ENCODE measurements at places on chromosomes 1 and 21. TPM values are rescaled to one million over a fixed set of nuclear protein-coding genes. Genes with fewer than 3 reads are reported as not detected.

DNA sequence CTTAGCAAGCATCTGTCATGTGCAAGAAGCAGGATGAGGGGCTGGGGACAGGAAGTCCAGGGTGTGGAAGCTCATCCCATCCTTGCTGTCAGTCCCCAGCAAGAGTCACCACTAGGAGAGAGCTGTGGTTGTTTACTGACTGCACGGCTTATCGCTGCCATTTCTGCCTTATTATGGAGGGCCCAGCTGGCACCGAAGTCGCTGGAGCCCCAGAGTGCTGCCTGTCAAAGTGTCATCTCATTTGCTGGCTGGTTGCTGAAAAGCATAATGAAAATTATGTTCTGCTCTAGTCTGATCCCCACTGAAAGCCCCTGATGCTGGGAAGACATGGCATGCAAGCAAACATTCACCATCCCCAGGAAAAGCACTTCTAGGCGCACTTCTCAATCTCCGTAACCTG, 642.7 kb downstream of the NPHP4 start:
- DNase-seq = no peak

Gene CASQ1
- not detected for total RNA-seq

Gene ST7L
- total RNA-seq = 28.2 TPM

DNA sequence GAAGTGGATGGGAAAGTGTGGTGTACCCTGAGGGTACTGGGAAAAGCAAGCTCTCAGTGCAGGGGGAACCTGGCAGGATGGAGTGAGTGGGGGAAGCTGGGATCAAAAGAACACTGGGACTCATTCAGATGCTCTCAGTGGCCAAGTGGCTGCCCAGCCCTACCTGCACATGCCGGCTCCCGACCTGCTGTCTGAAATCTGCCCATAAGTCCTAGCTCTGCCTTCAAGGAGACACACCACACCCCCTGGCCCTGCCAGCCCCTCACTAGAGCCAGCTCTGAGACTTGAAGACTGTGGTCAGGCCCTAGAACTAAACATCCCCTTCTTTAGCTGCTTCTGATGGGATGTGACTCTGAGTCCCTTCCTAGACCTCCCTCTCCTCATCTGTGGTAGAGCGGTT, 2.2 kb downstream of the TMEM54 start:
- no peak for DNase-seq

DNA sequence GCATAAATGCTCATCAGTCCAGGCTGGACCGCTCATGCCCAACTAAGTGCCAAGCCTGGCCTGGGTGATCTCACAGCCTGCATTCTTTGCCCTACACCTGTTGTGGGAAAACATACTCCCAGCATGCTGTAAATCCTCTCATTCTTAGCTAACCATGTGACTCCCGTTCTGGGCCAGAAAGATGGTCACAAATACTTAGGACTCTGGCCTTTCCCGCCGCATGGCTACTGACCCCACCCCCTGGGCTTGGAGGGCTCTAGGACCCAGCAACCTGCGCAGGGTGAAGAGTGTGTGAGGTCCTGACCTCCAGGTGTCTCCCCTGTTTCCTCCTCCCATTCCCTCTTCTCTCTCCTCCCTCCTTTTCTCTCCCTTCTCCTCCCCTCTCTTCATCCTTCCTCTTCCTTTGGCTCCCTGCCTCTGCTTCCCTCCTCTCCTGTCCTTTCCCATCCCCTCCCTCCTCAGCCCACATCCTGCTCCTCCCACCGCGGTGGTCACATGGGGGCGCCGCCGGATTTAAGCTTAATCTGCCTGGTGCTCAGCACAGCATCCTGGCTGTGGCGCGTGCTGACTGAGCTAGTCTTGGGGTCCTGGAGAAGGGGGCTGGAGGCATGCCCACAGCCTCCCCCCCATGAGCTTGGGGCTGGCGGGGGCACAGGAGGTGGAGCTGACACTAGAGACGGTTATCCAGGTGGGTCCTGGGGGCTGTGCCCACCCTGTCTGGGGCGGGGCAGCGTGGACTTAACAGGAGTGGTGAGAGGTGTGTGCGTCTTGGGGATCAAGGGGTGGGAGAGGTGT, at the start of gene CROCC:
TSS of gene CROCC (plus strand) at position 541 of the 795 bp plus-strand sequence. CDS start at position 629, 88 bp downstream.
- DNase-seq = peak; percentile 74

- no peak for DNase-seq
Observed at GRCh38 chr1:17423781-17424245, 15.7 kb downstream of the RCC2 start.

DNA sequence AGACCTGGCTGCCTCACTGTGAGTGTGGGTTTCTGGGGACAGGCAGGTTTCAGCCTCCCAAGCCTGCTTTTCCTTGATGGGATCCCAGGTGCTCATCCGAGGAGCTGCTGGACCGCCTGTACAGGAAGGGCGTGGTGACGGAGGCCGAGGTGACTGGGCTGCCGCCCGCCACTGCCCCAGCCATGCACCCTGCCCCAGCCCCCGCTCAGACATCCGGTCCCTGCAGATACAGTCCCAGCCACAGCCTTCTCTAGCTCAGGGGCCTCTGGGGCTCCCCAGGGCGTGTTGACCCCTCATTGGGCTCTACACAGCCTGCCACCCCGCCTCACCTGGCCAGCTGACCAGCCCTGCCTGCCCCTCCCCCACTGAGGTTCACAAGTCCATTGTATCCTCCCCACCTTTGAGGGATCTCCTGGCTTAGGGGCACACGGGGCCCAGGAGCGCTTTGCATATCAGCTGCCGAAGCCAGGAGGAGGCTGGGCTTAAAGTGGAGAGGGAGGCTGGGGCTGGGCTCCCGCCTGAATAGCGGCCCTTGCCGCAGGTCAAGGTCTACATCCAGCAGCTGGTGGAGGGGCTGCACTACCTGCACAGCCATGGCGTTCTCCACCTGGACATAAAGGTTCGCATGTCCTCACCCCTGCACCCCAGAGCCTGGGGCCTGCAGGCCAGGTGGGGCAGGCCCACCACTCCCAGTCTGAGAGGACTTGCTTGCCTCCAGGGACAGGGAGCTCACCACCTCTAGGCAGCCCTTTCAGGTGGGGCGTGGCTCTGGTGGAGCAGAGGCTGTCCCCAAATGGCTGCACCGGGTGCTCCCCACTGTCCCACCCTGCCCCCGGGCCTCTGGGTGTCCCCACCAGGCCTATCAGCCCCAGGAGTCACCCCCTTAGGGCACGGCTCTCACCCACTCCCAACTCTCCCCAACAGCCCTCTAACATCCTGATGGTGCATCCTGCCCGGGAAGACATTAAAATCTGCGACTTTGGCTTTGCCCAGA, 38.5 kb downstream of the TRIM11 start:
- no peak for DNase-seq

DNA sequence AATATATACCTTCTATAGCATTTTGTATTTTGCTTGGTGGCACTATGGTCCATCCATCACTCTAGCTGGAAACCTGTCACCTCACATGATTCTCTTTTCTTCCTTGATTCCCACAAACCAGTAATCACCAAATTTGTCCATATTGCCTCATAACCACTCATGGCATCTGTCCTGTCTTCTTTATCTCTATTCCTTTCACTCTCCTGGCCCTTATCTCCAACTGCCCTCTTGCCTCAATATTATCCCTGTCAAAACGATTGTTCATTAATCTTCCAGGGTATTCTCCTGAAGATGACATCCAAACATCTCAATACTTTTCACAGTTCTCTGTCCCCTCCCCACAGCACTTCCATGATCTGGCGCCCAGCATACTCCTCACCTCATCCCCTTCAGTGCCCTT, 46.1 kb downstream of the WDR64 start:
- no peak for DNase-seq

Gene HLX
- 5.3 TPM for total RNA-seq

GRCh38 chr1:98403963-98404480, 257.5 kb upstream of the SNX7 start:
- peak; percentile 75 for DNase-seq

DNA sequence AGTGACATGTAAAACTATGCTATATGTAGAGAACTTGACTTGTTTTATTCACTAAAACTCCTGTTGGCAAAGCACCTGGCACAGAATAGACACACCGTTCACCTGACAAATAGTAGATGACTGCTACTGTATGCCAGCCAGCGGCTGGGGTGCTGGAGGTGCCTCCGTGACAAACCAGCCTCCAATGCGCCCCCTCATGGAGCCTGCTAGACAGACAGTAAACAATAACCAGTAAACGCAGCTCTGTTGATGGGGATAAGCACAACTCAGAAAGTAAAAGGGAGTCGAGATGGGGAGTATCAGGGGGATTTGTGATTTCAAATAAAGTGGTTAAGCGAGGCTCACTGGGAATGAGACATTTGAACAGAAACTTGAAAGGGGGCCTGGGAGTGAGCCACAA, 107.2 kb downstream of the PRDM2 start:
- DNase-seq = peak; percentile 56

Gene APCS
- total RNA-seq = not detected

DNA sequence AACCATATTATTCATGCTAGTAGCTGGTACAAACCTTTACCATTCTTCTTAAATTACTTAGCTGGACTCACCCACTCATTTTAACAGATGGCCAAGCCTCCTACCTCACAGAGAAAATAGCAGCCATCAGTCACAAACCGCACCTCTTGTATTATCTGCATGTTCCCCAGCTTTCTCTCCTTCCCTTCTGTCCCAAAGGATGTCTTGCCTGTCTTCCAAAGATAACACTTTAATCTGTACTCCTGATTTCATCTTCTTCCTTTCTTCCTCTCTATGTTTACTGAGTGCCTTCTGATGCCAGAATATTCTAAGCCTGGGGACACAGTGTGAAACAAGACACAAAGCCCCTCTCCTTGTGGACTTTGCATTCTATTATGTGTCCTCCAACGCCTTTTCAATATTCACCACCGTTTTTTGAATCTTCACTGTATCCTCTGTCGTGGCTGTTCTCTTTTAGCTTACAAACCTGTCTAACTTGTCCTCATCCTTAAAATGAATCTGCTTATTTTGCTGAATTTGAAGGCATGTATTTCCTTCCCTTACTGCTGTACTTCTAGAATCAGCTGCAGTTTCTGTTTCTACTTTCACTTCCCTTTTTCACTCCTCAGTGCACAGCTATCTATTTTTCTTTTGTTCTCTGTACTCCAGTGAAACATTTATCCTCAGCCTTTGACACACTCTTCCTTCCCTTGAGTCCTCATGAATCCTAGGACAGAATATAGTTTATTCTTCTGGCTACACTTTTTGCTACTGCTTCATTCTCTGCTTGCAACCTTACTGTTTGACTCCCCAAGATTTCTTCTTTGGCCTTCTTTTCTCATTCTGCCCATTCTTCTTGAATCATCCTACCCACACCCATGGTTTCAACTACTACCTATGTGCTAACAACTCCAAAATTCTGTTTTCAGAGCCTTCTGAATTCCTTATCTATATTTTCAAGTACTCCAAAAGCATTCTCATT, 216.9 kb upstream of the SAMSN1 start:
- no peak for DNase-seq

Gene SLC44A5
- total RNA-seq = not detected

- no peak for DNase-seq
Observed at GRCh38 chr1:231338270-231339128, at the start of gene SPRTN. TSS of gene SPRTN (plus strand) at chr1:231338293. CDS start at chr1:231338384, 91 bp downstream.

DNA sequence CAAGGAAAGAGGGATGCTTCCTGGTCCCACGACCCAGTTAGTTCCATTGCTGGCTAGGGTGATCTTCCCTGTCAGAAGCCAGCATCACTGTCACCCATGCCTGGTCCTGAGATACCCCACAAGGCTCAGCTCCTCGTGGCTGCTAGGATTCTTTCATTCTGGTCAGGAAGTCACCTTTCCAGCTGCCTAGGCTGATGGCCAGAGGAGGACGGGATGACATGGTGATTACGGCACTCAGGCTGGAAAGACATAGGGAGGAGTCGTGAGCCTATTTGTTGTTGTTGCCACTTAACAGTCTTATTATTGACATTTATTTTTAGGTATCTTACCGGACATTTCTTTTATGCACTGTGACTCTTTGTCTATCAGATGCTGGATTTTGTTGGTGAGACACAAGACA, 20.0 kb upstream of the MAPKAPK2 start:
- DNase-seq = no peak

DNA sequence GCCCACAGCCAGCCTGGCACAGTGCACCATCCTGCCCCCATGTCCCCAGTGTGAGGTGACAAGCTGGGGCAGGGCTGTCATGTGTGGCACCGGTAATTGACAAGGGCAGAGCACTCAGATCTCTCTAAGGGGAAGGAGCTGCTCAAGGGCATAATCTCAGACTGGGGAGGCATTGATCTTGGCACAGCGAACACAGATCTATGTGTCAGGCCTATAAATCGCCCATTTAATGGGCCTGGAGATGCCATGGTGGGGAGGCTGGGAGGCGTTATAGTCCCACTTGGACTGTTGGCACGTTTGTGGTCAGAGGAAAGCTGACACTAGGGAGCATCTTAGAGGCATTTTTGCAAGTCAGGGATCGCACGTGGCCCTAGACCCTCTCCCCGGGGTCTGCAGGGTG, 594.1 kb downstream of the PTPRU start:
- DNase-seq = no peak

GRCh38 chr1:63799820-63800219, 26.0 kb downstream of the ROR1 start:
- DNase-seq = no peak

DNA sequence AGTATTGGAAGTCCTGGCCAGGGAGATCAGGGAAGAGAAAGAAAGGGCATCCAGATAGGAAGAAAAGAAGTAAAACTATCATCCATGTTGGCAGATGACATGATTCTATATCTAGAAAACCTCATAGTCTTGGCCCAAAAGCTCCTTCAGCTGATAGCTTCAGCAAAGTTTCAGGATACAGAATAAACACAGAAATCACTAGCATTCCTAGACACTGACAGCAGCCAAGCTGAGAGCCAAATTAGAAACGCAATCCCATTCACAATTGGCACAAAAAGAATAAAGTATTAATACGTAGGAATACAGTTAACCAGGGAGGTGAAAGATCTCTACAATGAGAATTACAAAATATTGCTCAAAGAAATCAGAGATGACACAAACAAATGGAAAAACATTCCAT, 44.6 kb downstream of the ZFYVE9 start:
- DNase-seq = no peak

Gene FCAMR
- total RNA-seq = not detected

DNA sequence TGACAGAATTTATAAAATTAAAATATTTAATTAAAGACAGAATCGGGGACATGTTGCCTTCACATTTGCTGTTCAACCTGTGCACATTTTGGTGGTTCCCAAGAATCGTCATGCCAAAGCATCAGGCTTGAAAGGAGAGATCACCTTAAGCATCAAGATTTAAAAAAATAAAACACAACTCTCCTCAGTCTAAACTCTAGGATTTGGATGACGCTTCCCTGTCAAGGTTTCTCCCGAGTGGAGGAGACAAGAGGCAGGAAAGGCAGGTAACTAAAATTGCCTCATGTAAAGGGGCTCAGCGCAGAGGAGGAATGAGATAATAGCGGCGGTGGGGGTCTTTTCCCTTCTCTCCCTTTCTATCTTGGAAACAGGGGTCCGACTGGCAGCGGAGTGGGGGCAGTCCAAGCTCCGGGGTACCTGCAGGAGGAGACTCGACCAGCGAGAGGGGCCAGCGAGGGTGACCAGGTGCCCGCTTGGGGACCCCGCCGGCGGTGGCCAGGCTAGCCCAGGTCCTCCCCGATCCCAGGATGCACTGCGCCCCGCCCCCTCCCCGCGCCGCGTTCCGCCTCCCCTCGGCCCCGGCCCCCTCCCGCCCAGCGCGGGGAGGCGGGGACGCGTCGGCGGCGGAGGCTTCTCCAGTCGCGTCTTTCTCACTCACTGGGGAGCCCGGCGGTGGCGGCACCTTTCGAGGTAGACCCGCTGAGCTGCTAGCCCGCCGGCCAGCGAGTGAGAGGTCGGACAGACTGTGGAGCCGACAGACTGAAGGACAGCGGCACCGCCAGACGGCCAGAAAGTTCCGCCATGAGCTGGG, at the start of gene FNBP1L:
TSS of gene FNBP1L (plus strand) at position 638 of the 811 bp plus-strand sequence. CDS start at position 802, 164 bp downstream.
- peak; percentile 74 for DNase-seq

Measured in SK-MEL-5 (cell line).